Activated T-cell treated with anti-CD3 and anti-CD28 coated beads, Interleukin-2, amount 50 U/mL, for 48 hours (primary cell): ENCODE measurements at places on chromosomes 7 and 10.

GRCh38 chr7:122789156-122789555, 86.4 kb upstream of the RNF148 start:
- DNase-seq: no peak

DNA sequence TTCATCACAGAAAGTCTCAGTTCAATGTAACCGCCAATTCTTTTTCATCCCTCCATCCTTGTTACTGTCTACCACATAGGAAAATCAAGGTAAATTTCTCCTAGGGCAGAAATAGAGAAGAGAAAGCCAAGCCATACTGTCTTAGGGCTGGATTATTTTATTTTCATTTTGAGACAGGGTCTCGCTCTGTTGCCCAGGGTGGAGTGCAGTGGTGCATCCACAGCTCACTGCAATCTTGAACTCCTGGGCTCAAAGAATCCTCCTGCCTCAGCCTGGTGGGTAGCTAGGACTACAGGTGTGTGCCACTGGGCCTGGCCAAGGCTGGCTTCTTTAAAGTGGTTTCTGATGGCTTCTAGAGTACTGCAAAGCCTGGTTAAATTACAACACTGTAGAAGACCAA, 181.7 kb downstream of the SRPK2 start:
- DNase-seq: no peak

- DNase-seq: no peak
These were observed 190.4 kb downstream of the PTPRN2 start for GRCh38 chr7:158396982-158397862.

- DNase-seq: no peak
These were observed 821.4 kb downstream of the CCSER2 start for GRCh38 chr10:85149766-85150165.

DNA sequence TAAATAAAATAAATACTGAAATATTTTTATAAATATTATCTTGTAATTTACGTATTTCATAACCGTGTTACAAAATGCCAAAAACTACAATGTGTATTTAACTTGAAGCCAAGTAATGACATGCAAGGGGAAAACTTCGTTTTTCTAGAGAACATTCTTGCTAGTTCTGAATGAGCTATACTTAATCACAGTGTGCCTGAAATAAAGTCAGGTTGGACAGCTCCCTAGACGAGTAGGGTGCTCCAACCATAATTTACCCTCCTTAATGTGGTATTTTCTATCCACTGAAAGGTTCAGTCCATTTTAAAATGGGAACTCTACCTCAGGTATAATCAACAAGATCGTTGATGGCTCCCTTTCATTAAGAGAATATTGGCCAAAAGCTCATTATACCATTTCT, 194.5 kb upstream of the AHR start:
- no peak for DNase-seq

DNA sequence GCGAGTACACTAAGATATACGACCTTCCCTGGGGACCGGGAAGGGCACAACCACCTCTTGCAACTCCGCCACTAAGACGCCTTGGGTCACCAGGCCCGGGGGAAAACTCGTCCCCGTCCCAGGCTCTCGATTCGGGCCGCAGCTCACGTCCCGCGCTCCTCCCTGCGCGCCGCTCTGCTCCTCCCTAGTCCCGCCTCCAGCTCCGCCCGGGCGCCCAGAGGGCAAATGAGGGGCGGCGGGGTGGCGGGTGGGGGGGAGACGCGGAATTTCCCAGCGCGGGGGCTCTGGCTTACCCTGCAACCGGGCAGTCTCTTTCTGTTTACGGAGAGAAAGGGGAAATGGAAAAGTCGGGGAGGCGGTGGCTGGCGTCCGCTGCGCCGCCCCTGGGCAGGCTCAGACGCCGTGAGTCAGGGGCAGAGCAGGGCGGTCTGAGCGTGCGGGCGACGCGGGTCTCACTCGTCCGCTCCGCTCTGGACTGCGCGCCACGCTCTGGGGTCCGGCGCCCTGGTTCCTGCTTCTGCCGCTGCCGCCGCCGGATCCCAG, at the start of gene MAP3K8:
TSS of gene MAP3K8 (plus strand) at position 455 of the 543 bp plus-strand sequence. CDS start 4,755 bp downstream, outside the sequence.
- DNase-seq: peak; percentile 93

GRCh38 chr10:30778769-30779168, 149.2 kb upstream of the LYZL2 start:
- no peak for DNase-seq

GRCh38 chr7:95886501-95887090, 114.2 kb downstream of the DYNC1I1 start:
- no peak for DNase-seq

DNA sequence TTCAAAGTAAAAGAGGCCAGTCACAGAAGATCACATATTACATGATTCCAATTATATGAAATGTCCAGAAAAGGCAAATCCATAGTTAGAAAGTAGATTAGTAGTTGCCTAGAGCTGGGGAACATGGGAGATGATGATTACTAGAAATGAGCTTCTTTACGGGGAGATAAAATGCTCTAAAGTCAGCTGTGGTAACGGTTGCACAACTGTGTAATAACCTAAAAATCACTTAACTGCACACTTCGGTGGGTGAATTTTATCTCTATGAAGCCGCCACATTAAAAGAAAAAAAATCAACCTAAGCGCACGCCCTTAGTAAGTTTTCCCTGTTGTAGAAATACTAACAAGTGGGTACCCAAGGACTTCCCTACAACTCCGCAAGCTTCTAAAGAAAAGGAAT, 15.9 kb downstream of the XRCC2 start:
- no peak for DNase-seq

DNA sequence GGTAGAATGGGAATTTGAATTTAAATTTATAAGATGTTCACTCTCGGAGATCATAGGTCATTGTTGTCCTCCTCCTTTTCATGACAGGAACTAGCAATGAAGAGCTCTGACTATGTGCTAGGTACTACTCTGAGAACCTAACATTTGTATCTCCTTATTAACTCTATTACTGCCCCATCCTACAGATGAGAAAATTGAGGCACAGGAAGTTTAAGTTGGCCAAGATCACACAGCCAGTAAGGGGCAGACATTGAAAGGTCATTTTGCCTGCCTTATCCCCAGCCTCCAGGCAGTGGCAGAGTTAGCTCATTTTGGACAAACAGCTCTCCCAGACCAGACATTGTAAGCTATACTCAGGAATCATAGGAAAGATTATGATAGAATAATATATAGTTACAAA, 6.0 kb downstream of the SRGN start:
- DNase-seq: no peak

DNA sequence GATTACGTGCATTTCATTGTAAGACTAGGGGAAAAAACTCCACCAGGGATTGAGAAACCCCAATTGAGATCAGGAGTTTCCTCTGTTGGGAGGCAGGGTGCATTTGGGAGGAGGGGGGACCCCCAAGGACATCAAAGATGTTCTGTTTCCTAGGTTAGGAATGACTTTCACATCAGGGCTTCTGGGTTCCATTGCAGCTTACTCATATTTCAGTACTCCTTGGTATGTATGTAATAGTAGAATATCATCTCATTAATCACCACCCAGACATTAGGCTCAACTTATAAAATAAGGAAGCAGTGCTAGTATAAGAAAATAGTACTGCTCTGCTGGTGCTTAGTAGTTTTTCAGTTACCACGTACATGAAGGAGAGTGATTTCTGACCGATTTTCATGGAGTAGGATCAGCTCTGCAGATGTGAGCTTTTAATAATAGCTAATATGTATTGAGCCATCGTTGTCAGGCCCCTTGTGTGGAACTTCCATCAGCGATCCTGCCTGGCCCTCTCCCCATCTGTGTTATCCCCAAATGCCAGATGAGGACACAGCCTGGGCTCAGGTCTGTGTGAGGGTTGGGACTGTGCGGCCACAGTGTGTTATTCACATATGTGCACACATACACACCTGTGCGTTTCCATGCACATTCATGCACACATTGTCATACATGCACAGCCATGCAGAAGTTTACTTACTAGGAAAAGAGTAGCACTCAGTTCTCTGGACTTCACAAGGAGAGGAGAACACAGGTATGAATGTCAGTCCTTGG, 23.5 kb downstream of the UPP1 start:
- DNase-seq: no peak

DNA sequence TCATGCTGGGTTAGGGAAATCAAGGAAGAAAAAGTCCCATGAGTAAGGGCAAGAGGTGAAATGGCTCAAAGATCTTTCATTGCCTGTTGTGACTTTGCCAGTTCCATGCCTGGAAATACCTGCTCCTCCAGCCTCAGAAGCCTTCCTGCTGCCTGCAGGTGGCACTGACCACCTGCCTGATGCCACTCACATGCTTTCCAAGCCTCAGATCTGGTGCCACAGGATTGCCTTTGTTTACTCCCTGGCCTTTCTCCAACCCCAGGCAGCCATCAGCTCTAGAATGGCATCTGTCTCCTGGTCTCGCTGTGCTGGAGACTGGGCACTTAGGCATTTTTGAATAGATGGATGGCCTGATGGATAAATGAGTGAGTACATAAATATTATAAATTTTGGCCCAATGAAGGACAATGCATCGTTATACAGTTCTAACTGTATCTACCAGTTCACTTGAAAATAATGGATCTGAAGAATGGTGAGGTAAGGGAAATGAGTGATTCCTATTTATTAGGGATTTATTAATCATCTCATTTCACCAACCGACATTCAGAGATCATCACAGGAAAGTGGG, 657.2 kb downstream of the INHBA start:
- DNase-seq: no peak

DNA sequence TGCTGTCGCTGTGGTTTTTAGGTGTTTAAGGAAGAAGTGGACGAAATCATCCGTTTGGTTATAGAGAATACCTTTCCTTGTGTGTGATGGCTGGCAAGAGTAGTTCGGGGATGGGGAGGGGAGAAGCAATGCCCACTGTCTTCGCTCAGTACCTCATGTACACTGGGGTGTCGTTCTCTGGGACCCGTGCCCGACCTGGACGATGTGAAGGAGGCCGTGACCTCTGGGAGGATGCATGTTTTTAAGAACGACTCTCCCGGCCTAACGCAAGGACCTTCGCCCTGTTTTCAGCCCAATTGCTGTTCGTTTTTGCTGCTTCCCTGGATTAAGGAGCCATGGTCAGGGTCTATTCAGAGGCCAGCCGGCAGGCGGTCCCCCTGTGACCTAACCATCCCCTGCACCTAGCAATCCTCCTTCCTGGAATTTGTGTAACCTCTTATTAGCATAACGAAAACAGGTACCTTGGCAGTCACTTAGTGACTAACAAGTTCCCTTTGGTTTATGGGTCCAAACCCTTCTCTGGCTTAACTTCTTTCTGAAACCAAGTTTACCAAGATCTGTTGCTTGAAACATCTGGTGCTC, 1.3 kb downstream of the NFE2L3 start:
- DNase-seq: peak; percentile 70

DNA sequence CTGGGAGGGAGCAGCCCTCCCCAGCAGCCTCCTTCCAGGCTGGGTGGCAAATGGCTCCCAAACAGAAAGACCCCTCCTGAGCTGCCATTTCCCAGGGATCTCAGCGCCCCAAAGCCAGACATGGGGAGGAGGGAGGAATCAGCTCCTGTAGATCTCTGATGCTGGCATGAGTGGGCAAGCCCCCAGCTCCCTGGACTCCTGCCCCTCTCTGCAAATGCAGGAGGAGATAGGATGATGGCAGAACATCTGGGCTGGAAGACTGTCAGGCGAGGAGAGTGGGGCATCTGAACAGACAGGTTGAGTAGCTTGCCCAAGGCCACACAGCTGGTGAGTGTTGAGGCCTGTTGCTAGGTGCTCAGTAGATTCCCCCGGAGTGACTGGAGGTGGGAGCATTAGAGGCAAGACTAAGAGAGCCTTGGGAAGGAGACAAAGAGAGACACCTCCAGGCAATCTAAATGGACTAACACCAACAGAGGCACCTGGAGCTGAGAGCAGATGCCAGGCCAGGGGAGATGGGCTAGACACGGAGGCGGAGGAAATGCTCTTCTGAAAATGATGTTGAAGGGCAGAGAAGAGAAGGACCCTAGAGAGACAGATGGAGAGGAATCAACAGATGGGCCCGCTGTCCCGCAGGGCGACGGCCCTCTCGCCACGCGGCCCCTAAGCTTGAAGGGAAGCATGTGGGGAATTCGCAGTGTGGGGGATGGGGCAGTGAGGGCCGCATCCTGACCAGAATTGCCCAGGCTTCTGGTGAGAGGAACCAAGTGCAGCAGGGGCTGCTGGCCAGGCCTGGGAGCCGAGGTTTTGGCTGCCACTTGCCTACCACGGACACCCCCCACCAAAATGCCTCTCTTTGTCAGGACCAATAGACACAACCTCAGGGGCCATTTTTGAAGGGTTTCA, 84.8 kb upstream of the LRRC4 start:
- no peak for DNase-seq

DNA sequence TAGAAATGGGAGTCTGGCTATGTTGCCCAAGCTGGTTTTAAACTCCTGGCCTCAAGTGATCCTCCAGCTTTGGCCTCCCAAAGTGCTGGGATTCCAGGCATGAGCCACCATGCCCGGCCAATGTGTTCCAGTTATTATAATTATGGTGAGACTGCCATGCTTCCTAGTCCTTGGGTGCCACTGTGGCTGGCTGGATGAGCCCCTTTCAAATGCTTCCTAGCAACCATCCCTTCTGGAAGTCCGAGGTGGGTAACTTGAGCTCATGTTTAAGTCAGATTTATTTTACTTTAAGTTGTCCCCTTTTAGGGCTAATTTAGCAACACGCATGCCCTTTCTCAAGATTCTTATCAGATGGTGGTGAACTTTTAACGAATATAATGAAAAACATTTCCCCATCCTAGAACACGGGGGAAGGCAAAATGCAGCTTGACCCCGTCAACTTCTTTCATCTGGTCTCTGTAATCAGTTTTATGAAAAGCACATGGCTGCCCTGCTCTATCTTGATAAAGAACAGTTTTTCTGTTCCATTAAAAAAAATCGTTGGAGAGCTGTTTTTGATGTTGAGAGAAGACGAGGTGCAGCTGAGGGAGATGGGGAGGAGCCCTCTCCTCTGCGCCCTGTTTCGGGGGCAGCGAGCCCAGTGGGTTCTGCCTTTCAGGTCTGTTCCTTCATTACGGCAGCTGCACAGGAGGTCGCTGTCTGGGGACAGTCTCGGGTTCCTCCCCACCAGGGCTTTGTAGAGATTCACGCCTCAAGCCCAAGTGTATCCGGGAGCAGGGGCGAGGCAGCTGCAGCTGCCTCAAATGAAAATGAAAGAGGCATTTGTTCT, 61.0 kb upstream of the MKI67 start:
- DNase-seq: peak; percentile 44

DNA sequence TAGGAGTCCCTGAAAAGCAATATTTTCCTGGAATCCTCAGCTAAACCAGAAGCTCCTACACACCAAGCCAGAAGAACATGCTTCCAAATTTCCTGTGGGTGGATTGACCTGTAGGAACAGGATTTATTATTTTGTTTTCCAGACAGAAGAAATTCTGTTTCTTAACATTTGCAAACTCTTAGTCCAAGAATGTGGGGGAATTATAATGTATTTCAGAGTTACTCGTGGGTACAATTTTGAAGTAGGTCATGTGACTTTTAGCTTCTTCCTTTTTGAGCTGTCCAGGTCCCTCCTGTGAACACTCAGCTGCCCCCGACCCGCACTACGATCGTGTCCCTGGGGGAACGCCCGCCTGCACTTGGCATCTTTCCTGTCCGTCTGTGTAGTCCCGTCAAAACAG, 27.7 kb upstream of the VIPR2 start:
- no peak for DNase-seq

GRCh38 chr7:148403466-148403993, 187.0 kb upstream of the C7orf33 start:
- no peak for DNase-seq

GRCh38 chr10:91197127-91197526, 23.3 kb upstream of the PCGF5 start:
- no peak for DNase-seq
